ENCODE measurements at places on chromosomes 11 and 22.

- DNase-seq: no peak
These were observed 23.3 kb upstream of the TMEM191C start for GRCh38 chr22:21443735-21444421.

DNA sequence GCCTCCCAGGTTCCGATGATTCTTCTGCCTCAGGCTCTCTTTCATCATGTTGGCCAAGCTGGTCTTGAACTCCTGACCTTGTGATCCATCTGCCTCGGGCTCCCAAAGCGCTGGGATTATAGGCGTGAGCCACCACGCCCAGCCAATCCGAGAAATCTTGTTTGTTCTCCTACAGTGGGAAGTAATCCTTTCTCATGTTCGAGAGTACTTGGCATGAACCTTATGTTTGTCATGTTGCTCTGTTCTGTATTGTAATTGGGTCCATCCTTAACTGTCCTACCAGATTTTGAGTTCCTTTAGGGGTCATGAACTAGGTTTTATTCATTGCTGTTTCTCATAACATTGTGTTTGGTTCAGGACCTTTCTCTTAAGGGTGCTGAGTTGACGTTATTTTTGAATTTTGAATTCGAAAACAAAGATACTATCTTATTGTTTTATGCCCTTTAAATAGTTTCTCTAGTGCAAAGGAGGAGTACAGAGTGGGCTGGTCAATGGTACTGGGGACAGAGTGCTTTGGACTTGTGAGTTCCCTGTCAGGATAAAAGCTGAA, 113.4 kb upstream of the RRM1 start:
- DNase-seq: no peak

- DNase-seq: no peak
These were observed 11.7 kb upstream of the TPCN2 start for GRCh38 chr11:69037074-69037473.

GRCh38 chr22:49634006-49634772, 193.5 kb downstream of the BRD1 start:
- DNase-seq: no peak

DNA sequence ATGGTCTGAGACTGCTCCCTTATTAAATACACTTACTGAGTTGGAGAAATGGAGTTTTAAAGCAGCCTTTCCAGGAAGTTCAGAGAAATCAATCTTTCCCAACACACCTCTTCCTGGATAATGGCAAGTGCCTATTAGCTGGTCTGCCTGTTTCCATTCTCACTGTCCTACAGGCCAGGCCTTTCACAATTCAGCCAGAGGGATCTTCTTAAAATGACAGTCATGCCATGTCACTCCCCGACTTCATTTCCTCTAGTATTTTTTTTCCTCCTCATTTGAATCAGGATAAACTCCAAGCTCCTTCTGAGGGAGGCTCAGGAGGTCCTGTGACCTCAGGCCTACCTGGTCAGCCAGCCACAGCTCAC, 62.6 kb downstream of the FDX1 start:
- no peak for DNase-seq

DNA sequence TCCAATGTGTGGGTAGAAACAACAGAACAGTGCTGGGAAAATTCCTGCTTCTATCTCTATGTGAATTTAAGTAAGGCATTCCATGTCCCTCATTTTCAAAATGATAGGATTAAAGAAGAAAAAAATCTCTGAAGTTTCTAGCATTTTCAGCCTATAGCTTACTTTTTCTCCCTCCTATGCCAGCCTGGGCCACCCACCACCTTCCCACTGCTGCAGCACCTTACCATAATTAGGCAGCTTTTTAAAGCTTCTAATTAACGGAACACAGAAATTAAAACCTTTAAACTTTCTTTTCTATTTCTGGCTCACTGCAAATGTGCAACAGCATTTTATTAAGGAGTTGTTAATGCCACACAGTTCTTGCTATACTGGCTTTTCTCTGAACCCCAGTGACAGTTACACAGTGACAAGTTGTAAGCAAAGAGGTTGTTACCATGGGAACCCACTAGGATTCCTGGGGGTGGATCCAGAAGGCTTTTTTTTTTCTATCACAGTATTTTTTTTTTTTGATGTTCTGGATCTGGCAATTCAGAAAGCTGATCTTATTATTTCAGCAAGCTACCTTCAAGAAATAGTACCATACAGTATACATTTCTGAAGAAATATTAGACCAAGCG, 20.2 kb downstream of the CELF1 start:
- DNase-seq: no peak

DNA sequence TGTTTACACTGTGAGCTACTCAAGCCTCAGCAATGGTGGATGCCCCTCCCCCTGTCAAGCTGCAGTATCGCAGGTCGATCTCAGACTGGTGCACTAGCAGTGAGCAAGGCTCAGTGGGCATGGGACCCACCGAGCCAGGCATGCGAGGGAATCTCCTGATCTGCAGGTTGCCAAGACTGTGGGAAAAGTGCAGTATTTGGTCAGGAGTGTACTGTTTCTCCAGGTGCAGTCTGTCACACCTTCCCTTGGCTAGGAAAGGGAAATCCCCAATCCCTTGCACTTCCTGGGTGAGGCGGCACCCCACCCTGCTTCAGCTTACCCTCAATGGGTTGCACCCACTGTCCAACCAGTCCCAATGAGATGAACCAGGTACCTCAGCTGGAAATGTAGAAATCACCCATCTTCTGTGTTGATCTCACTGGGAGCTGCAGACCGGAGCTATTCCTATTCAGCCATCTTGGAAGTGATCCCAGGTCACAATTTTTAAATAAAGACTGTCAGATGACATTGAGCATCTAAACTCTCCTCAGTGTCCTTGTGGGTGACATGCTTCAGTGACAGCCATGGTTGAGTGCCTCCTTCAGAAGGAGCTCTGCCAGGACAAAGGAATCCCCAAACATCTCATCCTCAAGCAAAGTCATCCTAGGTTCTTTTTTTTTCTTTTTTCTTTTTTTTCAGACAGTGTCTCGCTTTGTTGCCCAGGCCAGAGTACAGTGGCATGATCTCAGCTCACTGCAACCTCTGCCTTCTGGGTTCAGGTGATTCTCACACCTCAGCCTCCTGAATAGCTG, 10.8 kb downstream of the SLC22A24 start:
- DNase-seq: no peak

- no peak for DNase-seq
These were observed 41.5 kb downstream of the OR4D9 start for GRCh38 chr11:59552844-59553243.

GRCh38 chr11:69000831-69001242, 12.2 kb downstream of the MRGPRF start:
- no peak for DNase-seq

- no peak for DNase-seq
These were observed 10.5 kb downstream of the RPL27A start for GRCh38 chr11:8693010-8693551.

GRCh38 chr11:118206391-118207031, 18.3 kb downstream of the JAML start:
- no peak for DNase-seq

DNA sequence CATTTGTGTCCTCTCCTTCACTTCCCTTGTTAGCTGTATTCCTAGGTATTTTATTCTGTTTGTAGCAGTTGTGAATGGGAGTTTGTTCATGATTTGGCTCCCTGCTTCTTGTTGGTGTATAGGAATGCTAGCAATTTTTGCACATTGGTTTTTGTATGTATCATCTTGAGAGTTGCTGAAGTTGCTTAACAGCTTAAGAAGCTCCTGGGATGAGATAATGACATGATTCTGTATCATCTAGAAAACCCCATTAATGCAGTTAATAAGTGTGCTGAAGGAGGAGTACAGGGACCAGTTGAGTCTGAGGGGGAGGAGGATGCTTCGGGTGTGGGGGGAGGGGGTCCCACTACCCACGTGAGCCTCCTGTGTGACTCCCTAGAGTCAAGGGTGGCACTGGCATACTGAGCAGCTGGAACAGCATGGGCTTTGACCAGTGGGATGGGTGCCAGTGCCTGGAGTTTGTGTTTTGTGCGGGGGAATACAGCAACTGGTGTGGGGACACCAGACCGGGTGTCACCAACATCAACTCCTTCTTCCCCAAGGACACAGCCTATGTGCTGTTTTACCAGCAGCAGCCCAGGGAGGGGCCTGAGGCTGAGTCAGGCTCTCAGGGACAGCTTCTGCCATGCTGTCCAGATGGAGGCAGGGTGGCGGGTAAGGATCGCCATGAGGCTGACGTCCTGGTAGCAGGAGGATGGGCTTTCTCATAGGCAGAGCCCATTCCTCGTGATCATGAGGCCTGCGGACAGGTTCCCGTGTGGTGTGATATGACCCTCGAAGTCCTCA, 24.1 kb downstream of the USP35 start:
- no peak for DNase-seq

GRCh38 chr22:47835726-47836125, 1073.3 kb downstream of the TBC1D22A start:
- DNase-seq: peak; percentile 27

DNA sequence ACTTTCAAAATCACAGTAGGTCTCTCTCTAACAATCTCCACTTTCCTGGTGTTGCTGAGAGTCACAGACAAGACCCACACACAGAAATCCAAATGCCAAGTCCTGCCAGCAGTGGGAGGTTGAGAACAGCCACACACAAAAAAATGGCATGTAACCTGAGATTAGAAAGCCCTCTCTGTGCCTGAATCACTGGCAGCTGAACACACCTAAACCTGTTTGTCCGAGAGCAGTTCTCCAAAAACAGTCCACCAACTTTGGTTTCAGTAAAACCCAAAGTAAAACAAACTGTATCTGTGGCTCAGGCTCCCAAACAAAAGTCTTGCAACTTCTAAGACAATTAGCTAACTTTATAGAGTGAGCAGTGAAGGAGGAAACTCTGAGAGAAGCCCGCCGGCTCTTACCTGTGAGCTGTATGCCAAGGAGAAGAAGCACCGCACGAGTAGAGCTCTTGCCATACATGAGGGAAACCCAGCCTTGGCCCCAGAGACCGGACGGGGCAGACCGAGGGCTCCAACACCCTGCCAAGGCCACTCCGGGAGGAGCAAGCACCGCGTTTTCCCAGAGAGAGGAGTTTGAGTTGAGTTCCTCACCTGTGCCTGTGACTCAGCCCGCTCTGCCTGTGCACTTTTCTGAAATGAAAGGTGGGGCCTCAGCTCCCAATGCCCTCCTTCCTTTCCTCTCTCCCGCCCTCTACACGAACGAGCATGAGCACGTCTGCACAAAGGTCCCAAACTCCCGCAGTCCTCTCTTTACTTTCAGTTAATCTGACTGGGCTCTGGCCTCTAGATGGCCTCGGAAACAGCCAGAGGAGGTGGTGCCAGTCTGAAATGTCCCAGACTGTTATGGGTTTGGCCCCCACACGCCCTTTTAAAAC, at the start of gene MPZL2:
TSS of gene MPZL2 (minus strand) at position 603 of the 874 bp plus-strand sequence. CDS start at position 459, 144 bp downstream.
- no peak for DNase-seq

- no peak for DNase-seq
These were observed 62.6 kb upstream of the OLFML1 start for GRCh38 chr11:7422544-7423331.

DNA sequence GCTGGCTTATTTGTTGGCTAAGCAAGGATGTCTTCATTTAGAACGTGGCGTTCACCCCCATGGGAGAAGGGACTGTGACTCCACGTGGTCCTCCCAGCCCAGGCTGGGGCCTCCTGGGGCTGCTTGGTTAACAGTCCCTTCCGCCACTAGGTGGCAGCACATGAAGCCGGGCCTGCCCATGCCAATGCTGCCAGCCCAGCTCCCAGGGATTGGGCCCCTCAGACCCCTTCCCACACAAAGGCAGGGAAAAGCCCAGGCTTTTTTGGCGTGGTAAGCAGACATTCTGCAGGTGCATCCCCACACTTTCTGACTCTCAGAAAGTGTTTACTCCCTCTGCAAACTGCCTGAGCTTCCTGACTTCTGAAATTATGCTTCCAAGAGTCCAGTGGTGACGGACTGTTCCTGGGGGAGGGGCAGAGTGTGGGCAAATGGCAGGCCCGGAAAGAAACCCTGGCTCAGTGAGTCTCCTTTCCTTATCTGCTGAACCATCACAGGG, 3.1 kb downstream of the CBX6 start:
- no peak for DNase-seq

GRCh38 chr11:74070723-74071492, 62.0 kb upstream of the UCP3 start:
- DNase-seq: peak; percentile 47

DNA sequence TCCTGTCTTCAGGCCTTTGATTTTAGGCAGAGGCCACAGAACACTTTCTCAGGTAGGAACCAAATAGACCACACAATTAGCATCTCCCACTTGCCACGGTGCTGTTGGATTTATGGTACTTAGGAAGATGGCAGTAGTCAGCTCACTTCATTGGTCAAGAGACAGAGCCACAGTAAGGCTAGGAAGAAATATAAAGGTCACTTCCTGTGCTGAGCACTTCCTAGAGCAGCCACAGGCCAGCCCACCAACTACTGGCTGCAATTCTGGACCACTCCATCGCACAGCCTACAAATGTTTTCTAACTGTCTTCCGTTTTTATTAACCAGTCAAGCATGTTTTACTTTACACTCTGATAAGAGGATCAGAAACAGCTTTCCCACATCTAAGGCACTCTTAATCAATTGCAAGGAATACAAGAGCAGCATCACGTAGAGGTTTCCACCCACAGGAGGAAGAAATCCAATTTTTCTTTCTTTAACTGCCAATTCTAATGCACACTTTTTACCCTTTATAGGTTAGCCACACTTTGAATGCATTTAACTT, 54.7 kb downstream of the ABTB2 start:
- DNase-seq: no peak

DNA sequence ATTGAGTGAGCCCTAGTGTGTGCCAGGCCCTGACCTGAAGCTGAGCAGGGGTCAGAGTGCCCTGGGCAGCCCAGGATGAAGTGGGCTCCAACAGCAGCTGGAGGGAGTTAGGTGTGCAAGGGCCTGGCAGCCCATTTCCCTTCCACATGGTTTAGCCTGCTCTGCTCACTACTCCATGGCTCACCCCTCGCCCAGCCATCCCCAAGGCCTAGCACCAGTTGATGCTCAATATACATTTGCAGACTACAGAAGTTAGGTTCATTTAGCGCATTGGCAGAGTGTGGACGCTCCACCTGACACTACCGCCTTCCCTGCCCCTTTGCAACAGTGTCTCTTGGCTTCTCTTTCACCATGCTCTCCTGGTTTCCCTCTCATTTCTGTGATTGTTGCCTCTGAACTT, 3.8 kb downstream of the ATG16L2 start:
- no peak for DNase-seq

DNA sequence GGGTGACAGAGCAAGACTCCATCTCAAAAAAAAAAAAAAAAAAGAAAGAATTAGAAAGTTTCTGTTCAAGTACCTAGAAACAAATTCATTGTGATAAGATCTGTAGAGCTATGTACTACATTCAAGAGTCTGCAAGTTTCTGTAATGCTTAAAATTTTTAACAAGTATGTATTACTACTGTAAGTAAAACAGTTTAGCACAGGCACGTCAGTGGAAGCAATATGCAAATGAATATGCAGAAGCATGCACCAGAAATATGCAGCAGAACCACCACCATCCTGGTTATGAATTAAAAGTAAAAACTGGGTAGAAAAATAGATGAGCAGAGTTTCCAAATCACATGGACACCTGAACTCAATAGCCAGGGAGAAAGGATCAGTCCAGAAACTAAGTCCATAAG, 19.3 kb downstream of the SBF2 start:
- no peak for DNase-seq

DNA sequence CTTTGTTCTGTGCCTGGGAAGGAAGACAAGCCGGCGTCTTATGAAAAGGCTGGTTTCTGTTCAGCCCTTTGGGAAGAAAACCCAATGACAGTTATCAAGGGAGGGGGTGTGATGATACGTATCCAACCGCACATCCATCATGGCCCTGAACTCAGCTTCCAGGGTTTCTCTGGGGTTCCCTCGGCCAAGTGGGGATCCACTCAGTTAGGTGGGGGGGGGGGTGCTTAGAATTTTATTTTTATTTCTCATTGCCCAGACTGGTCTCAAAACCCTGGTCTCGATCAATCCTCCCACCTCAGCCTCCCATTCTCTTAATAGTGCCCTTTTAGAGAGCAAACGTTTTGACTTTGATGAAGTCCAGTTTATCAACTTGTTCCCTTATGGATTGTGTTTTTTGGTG, 25.7 kb downstream of the KCNQ1 start:
- no peak for DNase-seq
